Putamen (tissue), 1 donor: ENCODE measurements at places on chromosomes 6 and 20.

DNA sequence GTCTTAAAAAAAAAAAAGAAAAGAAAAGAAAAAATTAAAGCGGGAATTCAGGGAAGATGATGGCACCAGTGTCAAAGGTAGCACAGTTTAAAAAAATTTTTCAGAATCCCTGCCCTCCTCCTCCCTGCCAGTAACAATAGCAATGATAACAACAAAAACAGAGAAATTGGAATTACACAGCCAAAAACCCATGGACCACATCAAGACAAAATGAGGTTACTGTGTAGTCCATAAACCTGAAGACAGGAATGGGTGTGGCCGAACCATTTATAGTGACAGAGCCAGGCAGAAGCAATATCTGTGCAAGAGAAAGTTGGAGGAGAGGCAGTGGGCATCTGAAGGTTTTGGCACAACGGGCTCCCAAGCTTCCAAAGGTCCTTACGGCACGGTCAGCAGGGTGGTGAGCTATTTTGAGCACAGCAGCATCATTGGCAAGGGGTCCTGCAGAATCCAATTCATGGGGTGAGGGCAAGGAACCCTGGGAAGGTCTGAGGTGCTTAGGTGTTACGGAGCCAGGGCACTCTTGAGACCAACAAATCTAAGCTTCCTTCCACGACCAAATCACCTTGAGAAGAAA, 202.3 kb downstream of the GMPR start:
- DNase-seq, result no peak

DNA sequence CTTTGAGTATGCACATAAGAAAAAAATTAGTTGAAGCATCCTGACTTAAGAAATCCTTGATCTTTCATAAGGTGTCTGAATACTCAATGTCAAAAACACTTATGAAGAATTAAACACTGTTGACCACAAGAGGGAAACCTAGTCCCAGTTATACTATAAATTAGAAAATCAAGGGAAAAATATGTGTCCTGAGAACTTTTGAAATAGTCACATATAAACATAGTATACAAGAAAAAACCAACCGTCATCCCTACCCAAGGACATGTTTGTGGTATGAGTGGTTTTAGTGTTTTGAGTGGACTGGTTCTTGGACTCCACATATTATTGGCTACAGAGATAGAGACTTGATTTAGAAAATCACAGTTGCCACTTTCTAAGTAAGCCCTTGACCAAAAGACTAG, 7.6 kb upstream of the HLA-DRA start:
- DNase-seq, result no peak

GRCh38 chr6:15739353-15739752, 76.5 kb upstream of the DTNBP1 start:
- DNase-seq, result no peak

- no peak for DNase-seq
Observed at GRCh38 chr6:160791981-160792418, 90.0 kb downstream of the PLG start.

- no peak for DNase-seq
Observed at GRCh38 chr20:16040742-16041141, 532.5 kb downstream of the KIF16B start.

GRCh38 chr6:12709116-12709515, 7.5 kb upstream of the PHACTR1 start:
- DNase-seq, result no peak

- DNase-seq, result no peak
Observed at GRCh38 chr6:12343122-12343439, 52.9 kb downstream of the EDN1 start.

DNA sequence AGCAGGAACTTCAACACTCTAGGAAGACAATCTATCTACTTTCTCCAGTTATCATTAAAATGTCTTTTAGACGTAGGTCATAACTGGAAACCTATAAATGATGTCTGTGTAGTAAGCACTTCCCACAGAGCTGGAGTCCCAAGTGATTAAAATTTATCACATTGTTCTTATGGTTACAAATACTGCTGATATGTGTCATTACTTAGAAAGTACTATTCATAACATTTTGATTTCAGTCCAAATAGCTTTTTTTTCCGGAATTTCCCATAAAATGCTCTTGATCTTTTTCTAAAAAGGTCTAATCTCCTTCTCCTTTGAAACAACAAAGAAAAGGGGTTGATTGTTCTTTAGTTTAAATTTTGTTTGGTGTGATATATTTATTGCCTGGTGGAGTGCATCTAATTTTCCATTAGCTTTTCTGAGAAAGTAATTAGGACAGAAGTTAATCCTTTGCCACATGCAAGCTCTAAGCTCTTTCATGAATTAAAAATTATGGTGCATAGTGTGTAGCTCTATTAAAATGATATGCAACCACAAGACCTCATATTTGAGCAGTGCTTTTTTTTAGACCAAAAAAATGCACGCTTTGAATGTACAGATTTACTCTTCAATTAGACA, 132.7 kb upstream of the TCF21 start:
- no peak for DNase-seq

DNA sequence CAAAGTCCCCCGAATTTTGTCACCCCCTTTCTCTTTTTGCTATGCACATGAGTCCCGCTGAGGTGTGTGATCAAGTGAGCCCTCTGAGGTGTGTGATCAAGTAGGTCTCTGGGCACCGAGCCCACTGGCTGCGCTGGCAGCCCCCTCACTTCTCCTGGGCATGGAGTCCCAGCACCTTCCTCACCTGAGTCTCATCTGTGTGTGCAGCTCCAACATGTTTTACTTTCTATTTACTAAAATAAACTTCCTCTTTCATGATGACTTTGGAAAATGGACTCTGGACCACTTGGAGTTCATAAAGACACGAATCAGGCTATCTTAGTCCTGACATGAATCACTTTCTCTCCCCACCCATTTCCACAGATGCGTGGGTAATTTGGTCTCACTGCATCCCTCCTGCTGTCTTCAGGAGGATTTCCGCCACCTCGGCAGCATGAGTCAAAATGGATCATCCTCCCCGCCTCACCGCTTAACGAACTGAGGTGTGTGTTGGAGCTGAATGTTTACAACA, 39.8 kb downstream of the PRDM1 start:
- no peak for DNase-seq

- no peak for DNase-seq
Observed at GRCh38 chr20:20000211-20000968, 16.8 kb upstream of the NAA20 start.
